ENCODE measurements at places on chromosomes 1 and 21. TPM values are rescaled to one million over a fixed set of nuclear protein-coding genes. Genes with fewer than 3 reads are reported as not detected.

Gene FCAMR
- 5.3 TPM for polyA plus RNA-seq

Gene ADSS2
- 61.8 TPM for polyA plus RNA-seq

Gene SPAG17
- polyA plus RNA-seq: 1.4 TPM

Gene TTC39A
- 19.2 TPM for polyA plus RNA-seq

Gene GPR25
- polyA plus RNA-seq: 0.16 TPM

Gene ZNF593OS
- polyA plus RNA-seq: 1.2 TPM

Gene NTMT2
- polyA plus RNA-seq: not detected

Gene CFHR1
- 0.16 TPM for polyA plus RNA-seq

Gene MNDA
- 3.6 TPM for polyA plus RNA-seq

Gene KCNN3
- 4.7 TPM for polyA plus RNA-seq

Gene SPATA6
- 8.2 TPM for polyA plus RNA-seq

Gene ASTN1
- polyA plus RNA-seq: 3.0 TPM

Gene AMPD1
- 0.13 TPM for polyA plus RNA-seq

Gene RAB25
- 174 TPM for polyA plus RNA-seq

Gene SLC35F3
- polyA plus RNA-seq: 0.55 TPM

Gene KANK4
- polyA plus RNA-seq: 4.1 TPM

Gene VWA1
- 92.3 TPM for polyA plus RNA-seq

Gene AGMAT
- polyA plus RNA-seq: 51.9 TPM

Gene FCRL1
- polyA plus RNA-seq: 0.52 TPM

Data from large intestine (tissue), 12 donors.